Stimulated activated CD4-positive, alpha-beta T cell treated with anti-CD3 and anti-CD28 coated beads, Interleukin-4, amount 100 ng/mL, for 1 hour (primary cell): ENCODE measurements at places on chromosomes 12 and 14.
A peak's percentile ranks its signal among the peaks of the same experiment; 100 is the strongest.

DNA sequence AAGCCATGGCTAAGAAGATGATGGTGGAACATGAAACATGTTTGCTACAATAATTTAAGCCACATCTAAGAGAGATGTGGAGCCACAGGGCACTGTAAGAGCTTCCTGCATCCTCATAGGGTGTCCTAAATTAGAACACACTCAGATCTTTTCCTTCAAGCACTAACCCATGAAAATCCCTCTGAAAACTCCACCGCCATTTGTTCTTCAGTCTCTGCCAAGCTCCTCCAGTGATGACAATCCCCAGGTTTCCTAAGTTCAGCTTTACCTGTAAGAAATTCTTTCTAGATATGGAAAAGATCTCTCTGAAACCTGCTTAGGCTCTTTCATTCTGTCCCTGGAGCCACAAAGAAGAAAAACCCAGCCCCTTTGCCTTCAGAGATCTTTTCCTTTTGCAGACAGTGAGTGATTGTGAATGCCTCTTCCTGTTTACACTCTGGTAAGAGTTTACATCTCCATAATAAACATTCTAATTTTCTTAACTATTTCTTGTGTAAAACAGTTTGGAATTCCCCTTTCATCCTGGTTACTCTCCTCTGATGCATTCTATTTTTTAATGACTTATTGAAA is 907.2 kb downstream of the VRK1 start:
- DNase-seq: no peak

- no peak for DNase-seq
Observed at GRCh38 chr12:31773223-31773750, 44.5 kb upstream of the AMN1 start.

- no peak for DNase-seq
Observed at GRCh38 chr14:58367296-58367695, 28.4 kb upstream of the TOMM20L start.

DNA sequence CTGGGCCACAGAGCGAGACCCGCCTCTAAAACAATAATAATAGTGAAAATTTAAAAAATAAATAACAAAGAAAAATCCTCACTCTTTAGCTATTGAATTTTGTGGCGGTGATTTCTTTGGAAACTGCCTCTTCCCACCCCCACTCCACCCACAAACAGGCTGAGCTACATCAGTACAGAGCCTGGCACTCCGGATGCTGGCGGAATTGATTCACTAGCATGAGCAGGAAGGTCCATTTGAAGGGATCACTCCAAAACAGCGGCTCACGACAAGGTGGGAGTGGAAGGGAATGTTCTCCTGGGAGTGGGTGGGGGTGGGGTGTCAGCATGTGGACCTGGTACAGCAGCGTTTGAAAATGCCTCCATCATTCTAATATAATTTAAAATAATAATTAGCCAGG is 26.1 kb downstream of the CCDC177 start:
- DNase-seq: no peak

GRCh38 chr12:125773033-125773640 is 707.9 kb downstream of the AACS start:
- DNase-seq: no peak

GRCh38 chr12:3253682-3254275 is 176.6 kb downstream of the TSPAN9 start:
- DNase-seq: no peak

DNA sequence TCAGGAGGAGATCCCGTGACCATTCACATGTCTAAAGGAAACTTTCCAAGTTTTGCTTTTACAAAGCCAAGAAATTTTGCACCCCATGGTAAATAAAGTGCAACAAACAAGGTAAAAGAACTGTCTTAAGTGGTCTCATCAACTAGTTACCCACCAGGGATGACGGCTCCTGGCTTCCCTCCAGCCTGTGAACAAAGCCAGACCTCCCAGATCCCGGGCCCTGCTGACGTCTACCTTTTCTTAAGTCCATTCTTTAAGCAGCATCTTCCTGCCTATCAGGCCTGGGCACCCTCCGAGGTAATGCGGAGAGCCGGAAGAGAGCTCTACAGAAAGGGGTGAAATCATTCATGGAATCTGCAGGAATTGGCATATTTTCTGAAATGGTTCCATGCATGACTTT is 58.0 kb upstream of the DAAM1 start:
- no peak for DNase-seq

DNA sequence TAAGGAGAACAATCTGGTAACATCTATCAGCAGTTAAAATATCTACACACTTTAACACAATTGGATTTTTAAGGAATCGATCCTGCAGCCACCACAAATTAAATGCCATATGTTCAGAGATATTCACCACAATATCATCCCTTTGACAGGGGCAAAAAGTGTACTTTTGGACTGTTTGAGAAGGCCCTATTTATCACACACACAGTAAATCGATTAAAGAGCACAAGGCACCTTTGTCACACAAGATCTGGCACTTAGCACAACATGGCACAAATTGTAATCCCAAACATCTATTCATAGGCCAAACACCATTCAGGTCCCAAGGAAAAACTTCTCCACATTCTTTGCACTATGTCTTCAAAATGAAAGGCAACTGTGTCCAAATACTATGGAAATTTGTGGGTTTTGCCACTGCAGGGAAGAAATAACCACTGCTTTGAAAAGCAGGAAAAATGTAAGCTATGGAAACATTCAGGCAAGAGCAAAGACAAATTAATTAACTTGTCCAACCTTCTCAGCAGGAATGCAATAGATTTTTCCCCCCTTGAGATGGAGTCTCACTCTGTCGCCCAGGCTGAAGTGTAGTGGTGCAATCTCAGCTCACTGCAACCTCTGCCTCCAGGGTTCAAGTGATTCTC is 282.5 kb upstream of the TMPO start:
- DNase-seq: no peak

DNA sequence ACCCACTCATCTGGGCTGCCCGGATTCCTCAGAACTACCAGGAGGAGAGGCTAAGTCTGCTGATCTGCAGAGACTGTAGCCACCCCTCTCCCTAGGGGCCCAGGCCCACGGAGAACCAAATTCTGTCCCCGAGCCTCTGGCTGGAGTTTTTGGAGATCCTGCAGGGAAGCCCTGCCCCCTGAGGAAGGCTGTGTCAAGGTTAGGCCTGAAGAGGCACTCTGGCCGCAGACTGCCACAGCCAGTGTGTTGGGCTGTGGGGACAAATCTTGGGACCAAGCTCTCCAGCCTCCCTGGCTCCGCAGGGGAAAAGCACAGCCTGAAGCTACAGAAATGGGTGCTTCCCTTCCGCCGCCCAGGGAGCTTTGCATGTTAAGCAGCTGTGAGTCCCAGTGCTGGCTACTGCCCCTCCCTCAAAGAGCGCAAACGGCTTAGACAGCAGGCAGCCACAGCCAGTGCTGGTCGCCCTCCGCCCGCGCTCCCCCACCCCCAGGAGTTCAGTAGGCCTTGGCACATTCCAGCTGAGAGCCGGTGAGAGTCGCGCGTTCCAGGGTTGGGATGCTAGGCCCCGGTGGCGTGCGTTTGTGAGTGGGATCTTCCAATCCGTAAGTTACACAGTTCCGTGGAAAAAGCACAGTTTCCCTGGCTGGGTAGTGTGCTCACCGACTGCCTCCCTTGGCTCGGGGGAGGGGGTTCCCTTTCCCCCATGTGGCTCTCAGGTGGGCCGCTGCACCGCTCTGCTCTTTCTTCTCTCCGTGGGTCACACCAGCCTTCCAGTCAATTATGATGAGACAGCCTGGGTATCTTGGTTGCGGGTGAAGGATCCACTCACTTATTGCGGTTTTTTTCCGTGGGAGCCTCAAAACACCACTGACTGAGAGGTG is 13.2 kb downstream of the CLEC4E start:
- DNase-seq: no peak

DNA sequence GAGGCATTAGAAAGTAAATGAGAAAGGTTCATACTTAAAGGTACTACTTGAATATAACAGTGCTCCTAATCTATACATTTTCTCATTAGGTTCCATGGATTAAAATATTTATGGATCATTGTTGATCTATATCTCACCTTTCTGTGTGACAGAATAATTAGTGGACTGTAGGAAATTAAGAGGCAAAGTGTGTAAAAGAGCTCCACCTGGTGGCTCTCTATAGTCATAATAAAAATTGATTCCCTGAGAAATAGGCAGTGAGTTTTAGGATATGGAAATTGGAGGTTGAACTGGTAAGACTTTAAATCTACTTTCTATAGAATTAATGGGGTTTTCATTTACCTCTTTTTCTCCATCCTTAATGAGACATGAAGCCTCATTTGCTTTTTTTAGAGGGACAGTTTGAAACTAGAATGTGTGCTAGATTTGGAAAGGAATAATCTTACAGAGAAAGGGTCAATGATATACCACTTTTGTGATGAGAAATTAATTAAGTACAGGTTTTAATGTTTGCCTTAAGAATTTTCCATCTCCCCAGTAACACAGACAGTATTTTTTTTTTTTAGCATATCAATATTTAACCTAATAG is 11.8 kb upstream of the DERA start:
- no peak for DNase-seq

GRCh38 chr12:62466594-62467491 is at the start of gene MON2:
TSS of gene MON2 (plus strand) at chr12:62466826. CDS start at chr12:62467208, 382 bp downstream.
- peak; percentile 87 for DNase-seq

DNA sequence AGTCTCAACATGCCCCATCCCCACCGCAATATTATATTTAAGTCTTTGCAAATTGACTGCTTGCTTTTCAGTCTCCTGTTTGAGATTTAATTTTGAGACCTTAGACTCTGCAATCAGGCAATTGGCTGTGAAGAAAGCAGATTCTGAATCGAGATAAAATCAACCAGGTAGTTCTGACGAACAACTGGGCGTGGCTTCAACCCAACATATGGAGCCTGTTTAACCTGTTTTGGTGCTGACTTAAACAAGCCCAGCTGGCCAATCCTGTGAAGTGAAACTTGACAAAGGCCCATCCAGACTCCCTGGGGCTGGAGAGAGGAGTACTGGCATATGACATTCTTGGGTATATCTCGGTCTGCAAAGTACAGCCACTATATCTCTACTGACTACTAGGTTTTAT is 9.8 kb upstream of the CIPC start:
- DNase-seq: no peak

GRCh38 chr12:57430112-57430930 is 522 bp downstream of the R3HDM2 start:
- DNase-seq: no peak

DNA sequence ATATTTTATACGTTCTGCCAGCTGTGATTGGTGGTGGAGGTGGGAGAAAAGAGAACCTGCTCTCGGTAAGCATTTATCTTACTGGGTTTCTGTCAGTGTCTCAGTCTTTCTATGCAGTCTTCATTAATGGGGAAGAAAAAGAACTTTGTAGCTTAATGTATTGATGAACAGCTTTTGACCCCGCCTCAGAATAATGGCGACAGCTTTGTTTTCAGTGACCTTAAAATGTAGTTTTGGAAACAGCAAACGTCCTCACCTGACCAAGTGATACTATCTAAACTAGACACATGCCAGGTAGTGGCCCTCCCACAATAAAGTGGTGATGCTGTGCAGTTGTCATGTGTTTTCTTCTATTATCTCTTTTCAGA is 1.4 kb downstream of the DACT1 start:
- no peak for DNase-seq

- DNase-seq: no peak
Observed at GRCh38 chr14:106051796-106052195, 525.4 kb downstream of the TMEM121 start.

- DNase-seq: no peak
Observed at GRCh38 chr14:68665131-68665530, 127.7 kb downstream of the ZFP36L1 start.

- no peak for DNase-seq
Observed at GRCh38 chr12:41684997-41685396, 459.7 kb downstream of the GXYLT1 start.

GRCh38 chr14:64762044-64763034 is 58.1 kb downstream of the PLEKHG3 start:
- DNase-seq: peak; percentile 34

DNA sequence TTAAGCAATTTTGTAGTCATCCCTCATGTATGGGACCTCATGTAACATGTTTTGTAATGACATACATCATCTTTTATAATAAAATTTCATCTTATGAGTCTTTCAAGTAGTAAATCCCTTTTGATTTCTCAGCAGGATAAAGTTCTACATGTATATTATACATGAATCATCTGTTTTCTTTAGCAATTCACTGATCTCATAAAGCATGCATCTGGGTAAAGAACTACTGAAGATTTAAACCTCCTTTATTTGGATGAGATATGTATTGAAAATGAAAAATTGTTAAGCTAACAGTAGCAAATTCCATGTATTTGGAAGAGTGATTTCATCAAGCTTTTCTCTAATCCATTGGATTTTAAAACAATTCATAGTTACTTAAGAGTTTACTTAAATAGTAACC is 126.9 kb downstream of the KITLG start:
- DNase-seq: no peak

DNA sequence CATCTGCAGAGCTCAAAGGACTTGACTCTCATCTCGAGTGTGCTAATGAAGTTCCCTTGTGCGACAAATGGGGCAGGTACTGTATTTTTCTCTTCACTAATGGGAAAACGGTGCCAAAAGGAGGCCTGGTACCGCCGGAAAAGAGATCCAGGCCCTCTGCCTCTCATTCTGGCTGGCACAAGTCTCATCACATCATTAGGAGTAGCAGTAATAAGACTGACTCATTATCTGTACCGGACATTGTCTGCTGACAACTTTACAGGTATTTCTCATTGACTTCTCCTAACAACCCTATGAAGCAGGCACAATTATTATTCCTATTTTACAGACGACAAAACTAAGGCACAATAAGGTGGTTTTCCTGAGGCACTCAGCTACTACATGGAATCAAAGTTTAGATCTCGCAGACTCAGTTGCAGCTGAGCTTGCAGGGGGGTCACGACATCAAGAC is 668 bp downstream of the APPL2 start:
- DNase-seq: no peak
